ENCODE measurements at places on chromosomes 1 and 21. TPM values are rescaled to one million over a fixed set of nuclear protein-coding genes. Genes with fewer than 3 reads are reported as not detected.

Gene RUSC1
- 32.7 TPM for polyA plus RNA-seq

Gene EIF2D
- 46.4 TPM for polyA plus RNA-seq

Gene F13B
- 0.69 TPM for polyA plus RNA-seq

Gene PADI2
- not detected for polyA plus RNA-seq

Gene NR5A2
- 16.1 TPM for polyA plus RNA-seq

Gene FOXO6
- 4.1 TPM for polyA plus RNA-seq

Gene TENT5C
- 3.1 TPM for polyA plus RNA-seq

Gene OR2G3
- not detected for polyA plus RNA-seq

Gene SAMD11
- polyA plus RNA-seq, result 8.8 TPM

Gene FAM151A
- polyA plus RNA-seq, result 1.5 TPM

Gene DCST2
- polyA plus RNA-seq, result 2.6 TPM

Gene SLAMF9
- polyA plus RNA-seq, result 0.12 TPM

- H3K27me3 ChIP-seq, result no peaks in the 10 kb centered on the region
- no peak for DNase-seq
- no peaks in the 10 kb centered on the region for H3K4me1 ChIP-seq
- no peak overlapping the region for H3K27ac ChIP-seq
These were observed 8.9 kb upstream of the CD55 start for GRCh38 chr1:207312604-207312920.

DNA sequence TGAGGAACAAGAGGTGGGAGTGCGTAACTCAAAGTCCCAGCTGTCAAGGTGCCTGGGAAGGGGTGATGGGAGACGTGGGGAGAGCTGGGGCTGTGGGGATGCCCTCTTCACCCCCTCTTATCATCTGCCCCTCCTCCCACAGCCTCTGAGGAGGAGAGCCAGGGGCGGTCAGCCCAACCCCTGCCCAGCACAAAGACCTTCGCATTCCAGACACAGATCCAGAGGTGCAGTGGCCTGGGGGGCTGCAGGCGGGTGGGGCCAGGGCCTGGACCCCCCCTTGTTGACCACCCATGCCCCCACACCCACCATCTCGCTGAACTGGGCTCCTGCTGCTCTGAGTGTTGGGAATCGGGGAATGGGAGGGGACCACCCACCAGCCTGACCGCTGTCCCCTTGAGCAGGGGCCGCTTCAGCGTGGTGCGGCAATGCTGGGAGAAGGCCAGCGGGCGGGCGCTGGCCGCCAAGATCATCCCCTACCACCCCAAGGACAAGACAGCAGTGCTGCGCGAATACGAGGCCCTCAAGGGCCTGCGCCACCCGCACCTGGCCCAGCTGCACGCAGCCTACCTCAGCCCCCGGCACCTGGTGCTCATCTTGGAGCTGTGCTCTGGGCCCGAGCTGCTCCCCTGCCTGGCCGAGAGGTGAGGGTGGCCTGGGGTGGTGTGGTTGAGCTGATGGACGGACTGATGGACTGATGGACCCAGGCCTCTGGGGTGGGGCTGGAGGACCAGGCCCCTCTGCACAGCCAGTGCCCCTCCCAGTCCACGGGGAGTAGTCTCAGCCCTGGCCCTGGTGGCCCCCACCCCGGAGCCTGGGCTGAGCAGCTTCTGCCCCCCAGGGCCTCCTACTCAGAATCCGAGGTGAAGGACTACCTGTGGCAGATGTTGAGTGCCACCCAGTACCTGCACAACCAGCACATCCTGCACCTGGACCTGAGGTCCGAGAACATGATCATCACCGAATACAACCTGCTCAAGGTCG, 29.7 kb downstream of the TRIM11 start:
- H3K4me1 ChIP-seq, result no peaks in the 10 kb centered on the region
- no peaks in the 10 kb centered on the region for H3K36me3 ChIP-seq
- H3K27ac ChIP-seq, result no peak overlapping the region
- H3K4me3 ChIP-seq, result no peak overlapping the region
- DNase-seq, result no peak
- H3K27me3 ChIP-seq, result no peaks in the 10 kb centered on the region

GRCh38 chr21:46456750-46457149, 1.9 kb upstream of the DIP2A start:
- H3K27me3 ChIP-seq, result no peaks in the 10 kb centered on the region
- peaks cover 24% of the 10 kb centered on the region for H3K4me1 ChIP-seq
- DNase-seq, result no peak
- H3K27ac ChIP-seq, result no peak overlapping the region
- no peak overlapping the region for H3K4me3 ChIP-seq
- H3K36me3 ChIP-seq, result no peaks in the 10 kb centered on the region

GRCh38 chr1:10662824-10663677, 133.4 kb downstream of the CASZ1 start:
- no peak overlapping the region for H3K27ac ChIP-seq
- peaks cover 23% of the 10 kb centered on the region for H3K36me3 ChIP-seq
- DNase-seq, result no peak
- no peak overlapping the region for H3K4me3 ChIP-seq
- H3K4me1 ChIP-seq, result peaks cover 23% of the 10 kb centered on the region

- no peaks in the 10 kb centered on the region for H3K27me3 ChIP-seq
- H3K36me3 ChIP-seq, result no peaks in the 10 kb centered on the region
- no peak overlapping the region for H3K27ac ChIP-seq
- no peak overlapping the region for H3K4me3 ChIP-seq
- no peak for DNase-seq
These were observed 5.3 kb upstream of the SLC19A1 start for GRCh38 chr21:45547545-45547900.

DNA sequence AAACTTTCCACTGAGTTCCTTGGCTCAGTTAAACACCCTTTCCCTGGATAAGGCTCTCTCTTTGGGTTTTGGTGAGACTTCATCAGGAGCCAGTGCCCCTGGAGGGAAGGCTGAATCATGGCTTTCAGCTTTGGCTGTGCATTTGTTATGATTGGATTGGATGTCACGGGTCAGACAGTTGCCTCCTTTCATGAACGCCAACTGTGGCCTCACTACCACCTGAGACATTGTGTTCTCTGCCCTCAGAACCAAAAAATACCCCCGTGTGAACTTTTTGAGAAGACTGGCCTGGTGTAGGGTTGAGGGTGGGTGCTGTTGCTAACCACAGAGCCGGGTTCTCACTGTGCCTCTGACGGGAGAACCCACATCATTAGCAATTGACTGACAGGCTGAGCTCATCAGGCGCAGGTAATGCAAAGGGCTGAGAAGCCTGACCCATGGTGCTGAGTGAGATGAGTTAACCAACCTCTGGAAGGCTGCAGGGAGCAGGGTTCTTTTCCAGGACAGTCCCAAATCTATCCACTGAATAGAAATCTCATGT, 65.6 kb downstream of the HHAT start:
- H3K4me1 ChIP-seq, result no peaks in the 10 kb centered on the region
- H3K27ac ChIP-seq, result no peak overlapping the region
- no peaks in the 10 kb centered on the region for H3K27me3 ChIP-seq
- H3K36me3 ChIP-seq, result no peaks in the 10 kb centered on the region
- peak; percentile 4 for DNase-seq

DNA sequence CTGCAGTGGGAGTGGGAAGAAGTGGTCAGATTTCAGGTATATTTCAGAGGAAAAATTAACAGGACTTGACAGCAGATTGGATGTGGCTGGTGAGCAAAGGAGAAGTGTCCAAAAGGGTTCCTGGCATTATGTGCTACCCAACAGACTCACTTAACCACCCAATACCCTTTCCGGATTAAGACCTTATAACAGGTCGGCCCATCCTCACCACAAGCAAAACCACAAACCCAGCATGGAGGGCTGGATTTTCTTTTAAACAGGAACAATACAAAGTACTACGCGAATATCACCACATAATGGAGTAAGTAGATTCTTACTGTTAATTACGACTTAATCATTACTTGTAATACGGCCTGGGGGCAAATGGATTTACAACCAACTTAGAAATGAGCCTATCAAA, 59.2 kb downstream of the WDR64 start:
- no peak overlapping the region for H3K27ac ChIP-seq
- H3K4me3 ChIP-seq, result no peak overlapping the region
- no peaks in the 10 kb centered on the region for H3K27me3 ChIP-seq
- no peaks in the 10 kb centered on the region for H3K4me1 ChIP-seq
- H3K36me3 ChIP-seq, result no peaks in the 10 kb centered on the region
- no peak for DNase-seq

- H3K27ac ChIP-seq, result no peak overlapping the region
- no peaks in the 10 kb centered on the region for H3K4me1 ChIP-seq
- no peak overlapping the region for H3K4me3 ChIP-seq
- DNase-seq, result no peak
These were observed 60.9 kb upstream of the PODN start for GRCh38 chr1:53001128-53001527.

- peak overlapping the region; percentile 78 for H3K27ac ChIP-seq
- H3K36me3 ChIP-seq, result no peaks in the 10 kb centered on the region
- no peaks in the 10 kb centered on the region for H3K27me3 ChIP-seq
- peak; percentile 87 for DNase-seq
- peaks cover 2% of the 10 kb centered on the region for H3K4me1 ChIP-seq
These were observed 67.6 kb downstream of the MAB21L3 start for GRCh38 chr1:116178837-116179236.

GRCh38 chr1:24899581-24900485, 30.2 kb downstream of the RUNX3 start:
- no peak overlapping the region for H3K4me3 ChIP-seq
- no peak overlapping the region for H3K27ac ChIP-seq
- no peaks in the 10 kb centered on the region for H3K27me3 ChIP-seq
- no peak for DNase-seq

- H3K4me1 ChIP-seq, result no peaks in the 10 kb centered on the region
- H3K27me3 ChIP-seq, result no peaks in the 10 kb centered on the region
- H3K4me3 ChIP-seq, result no peak overlapping the region
These were observed 308.1 kb upstream of the RUNX1 start for GRCh38 chr21:35357041-35357780.

DNA sequence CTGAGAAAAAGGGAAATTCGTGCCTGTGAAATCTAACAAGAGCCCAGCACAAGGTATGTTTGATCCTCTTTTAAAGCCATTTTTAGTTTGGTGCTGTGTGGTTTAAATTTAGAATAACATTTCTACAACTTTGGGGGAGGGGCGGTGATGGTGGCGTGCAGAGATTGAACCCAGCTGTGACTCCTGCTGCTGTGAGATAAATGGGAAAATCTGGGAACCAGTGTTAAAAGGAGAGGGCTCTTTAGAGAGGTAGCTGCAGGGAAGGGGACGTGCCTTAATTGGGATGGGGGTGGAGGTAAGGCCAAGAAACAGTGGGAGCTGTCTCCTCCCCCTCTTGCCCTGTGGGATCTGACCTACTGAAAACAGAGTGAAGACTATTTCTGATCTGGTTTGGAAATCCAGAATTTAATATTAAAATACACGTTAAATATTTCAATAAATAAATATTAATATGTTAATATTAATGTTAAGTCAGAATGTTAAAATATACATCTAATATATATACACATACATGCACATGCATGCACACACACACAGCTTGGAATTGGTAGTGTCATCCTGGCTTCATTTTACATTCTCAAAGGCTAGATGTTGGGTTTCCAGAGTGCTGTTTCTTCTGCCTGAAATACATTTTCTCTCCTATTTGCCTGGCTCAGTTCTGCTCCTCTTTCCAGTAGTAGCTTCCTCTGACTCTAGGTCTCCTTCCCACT, 30.1 kb upstream of the DNAJC6 start:
- H3K4me3 ChIP-seq, result no peak overlapping the region
- no peak overlapping the region for H3K27ac ChIP-seq
- no peaks in the 10 kb centered on the region for H3K27me3 ChIP-seq
- DNase-seq, result no peak
- no peaks in the 10 kb centered on the region for H3K4me1 ChIP-seq
- H3K36me3 ChIP-seq, result no peaks in the 10 kb centered on the region

GRCh38 chr1:44808938-44809917, 905 bp downstream of the BTBD19 start:
- peaks cover 25% of the 10 kb centered on the region for H3K4me1 ChIP-seq
- peak; percentile 82 for DNase-seq
- peak overlapping the region; percentile 99 for H3K27ac ChIP-seq

GRCh38 chr1:8889103-8889846, 10.8 kb upstream of the ENO1 start:
- H3K4me1 ChIP-seq, result no peaks in the 10 kb centered on the region
- H3K27ac ChIP-seq, result no peak overlapping the region
- no peak overlapping the region for H3K4me3 ChIP-seq
- no peaks in the 10 kb centered on the region for H3K36me3 ChIP-seq

- DNase-seq, result no peak
- H3K36me3 ChIP-seq, result no peaks in the 10 kb centered on the region
- no peaks in the 10 kb centered on the region for H3K4me1 ChIP-seq
- H3K27ac ChIP-seq, result no peak overlapping the region
- H3K4me3 ChIP-seq, result no peak overlapping the region
These were observed 690.7 kb downstream of the NCAM2 start for GRCh38 chr21:21688889-21689288.

GRCh38 chr1:50109647-50110075, 941 bp downstream of the ELAVL4 start:
- H3K4me3 ChIP-seq, result no peak overlapping the region
- H3K4me1 ChIP-seq, result no peaks in the 10 kb centered on the region
- H3K36me3 ChIP-seq, result no peaks in the 10 kb centered on the region
- peaks cover 16% of the 10 kb centered on the region for H3K27me3 ChIP-seq
- DNase-seq, result no peak
- H3K27ac ChIP-seq, result no peak overlapping the region

DNA sequence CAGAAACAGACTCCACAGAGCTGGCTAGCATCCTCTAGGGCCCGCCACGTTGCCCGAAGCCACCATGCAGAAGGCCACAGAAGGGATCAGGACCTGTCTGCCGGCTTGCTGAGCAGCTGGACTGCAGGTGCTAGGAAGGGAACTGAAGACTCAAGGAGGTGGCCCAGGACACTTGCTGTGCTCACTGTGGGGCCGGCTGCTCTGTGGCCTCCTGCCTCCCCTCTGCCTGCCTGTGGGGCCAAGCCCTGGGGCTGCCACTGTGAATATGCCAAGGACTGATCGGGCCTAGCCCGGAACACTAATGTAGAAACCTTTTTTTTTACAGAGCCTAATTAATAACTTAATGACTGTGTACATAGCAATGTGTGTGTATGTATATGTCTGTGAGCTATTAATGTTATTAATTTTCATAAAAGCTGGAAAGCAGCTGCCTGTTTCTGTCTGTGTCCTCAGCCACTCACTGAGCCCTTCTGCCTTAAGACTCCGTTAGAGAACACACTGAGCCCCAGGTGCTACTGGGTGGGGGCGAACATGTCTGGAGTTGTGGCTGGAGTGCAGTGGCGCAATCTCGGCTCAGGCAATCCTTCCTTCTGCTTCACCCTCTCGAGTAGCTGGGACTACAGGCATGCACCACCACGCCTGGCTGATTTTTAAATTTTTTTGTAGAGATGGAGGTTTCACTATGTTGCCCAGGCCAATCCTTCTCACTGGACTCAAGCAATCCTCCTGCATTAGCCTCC, 14.8 kb downstream of the MFSD2A start:
- H3K36me3 ChIP-seq, result peaks cover 2% of the 10 kb centered on the region
- H3K27me3 ChIP-seq, result no peaks in the 10 kb centered on the region
- H3K4me1 ChIP-seq, result peaks cover 22% of the 10 kb centered on the region
- H3K4me3 ChIP-seq, result no peak overlapping the region
- no peak for DNase-seq
- peak overlapping the region; percentile 34 for H3K27ac ChIP-seq

GRCh38 chr1:113958691-113959090, 20.6 kb upstream of the OLFML3 start:
- no peak overlapping the region for H3K27ac ChIP-seq
- H3K36me3 ChIP-seq, result peaks cover 9% of the 10 kb centered on the region

Measured in small intestine (tissue), 16 donors.